ENCODE measurements at places on chromosomes 12 and 14.

DNA sequence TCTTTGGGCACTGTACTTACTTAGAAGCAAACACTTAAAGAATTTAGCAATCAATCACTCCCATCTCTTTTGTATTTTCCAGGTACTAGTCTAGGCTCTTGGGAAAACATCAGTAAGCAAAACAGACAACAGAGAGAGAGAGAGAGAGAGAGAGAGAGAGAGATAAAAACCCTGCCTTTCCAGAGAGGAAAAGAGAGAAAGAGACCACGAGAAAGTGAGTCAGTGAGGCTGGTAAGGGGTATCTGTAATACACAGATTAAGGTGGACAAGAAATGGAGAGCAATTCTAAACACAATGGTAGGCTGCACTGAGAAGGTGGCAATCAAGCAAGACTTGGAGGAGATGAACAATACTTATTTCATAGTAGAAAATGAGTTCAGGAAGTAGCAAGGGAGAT lies 119.9 kb upstream of the OVCH1 start:
- no peak for DNase-seq

GRCh38 chr12:99111600-99111999 lies 466.5 kb downstream of the APAF1 start:
- DNase-seq: no peak

- no peak for DNase-seq
Observed at GRCh38 chr14:68639000-68639757, 153.7 kb downstream of the ZFP36L1 start.

GRCh38 chr12:57637364-57637763 lies 4.4 kb upstream of the B4GALNT1 start:
- no peak for DNase-seq

GRCh38 chr12:119725523-119725922 lies 57.6 kb downstream of the PRKAB1 start:
- no peak for DNase-seq

DNA sequence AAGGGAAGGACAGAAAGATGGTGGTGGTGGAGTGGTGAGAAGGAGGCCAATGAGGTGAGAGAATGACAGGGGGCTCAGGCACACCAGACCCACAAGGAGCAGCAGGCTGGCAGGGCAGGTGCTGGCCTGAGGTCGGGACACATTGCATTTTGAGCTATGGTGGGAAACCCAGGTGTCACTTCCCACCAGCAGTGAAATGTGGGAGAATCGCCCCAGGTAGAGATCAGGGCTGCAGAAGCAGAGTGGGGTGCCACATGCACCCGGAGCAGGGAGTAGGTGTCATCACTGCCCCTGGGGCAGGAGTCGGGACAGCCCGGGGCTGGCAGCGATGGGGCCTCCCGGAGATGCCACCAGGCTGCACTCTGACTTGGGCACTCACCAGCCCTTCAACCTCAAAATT lies 315.8 kb downstream of the BCL11B start:
- no peak for DNase-seq

DNA sequence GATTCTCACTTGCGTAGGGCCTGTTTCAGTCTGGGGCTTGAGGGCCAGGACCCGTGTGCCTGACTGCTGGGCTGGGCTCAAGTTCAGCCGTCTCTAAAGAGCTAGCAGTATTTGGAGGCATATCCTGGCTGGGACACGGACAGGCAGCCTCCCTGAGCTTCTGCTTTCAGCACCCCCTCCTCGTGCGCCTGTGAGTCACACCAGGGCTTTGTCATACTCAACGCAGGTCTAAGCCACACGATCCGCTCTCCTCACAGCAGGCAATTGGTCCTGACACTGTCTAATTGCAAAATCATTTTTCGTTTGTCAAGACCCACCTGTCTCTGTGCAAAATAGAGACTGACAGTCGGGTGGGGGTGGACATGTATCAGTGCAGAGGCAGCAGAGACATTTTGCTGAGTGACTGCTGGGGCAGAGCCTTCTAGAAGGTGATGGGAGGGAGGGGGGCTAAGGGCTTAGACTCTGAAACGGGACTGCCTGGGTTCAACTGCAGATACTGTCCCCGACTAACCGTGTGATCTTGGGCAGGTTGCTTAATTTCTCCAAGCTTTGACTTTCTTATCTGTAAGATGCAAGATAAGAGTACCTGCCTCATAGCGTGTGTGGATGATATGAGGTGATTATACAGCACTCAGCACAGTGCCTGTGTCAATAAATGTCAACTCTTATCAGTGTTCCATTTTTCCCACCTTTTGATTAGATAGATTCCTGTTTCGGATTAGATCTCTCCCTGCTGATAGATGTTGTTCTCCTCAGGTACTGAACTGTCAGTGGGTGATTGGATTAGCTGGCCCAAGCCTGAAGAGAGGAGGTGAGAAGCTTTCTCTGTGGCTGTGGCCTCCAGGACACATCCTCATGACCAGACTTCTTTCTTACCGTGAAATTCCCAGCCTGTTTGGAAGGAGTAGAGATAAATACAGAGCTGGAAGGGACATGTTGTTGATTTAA lies 53.1 kb downstream of the KCNA1 start:
- no peak for DNase-seq

DNA sequence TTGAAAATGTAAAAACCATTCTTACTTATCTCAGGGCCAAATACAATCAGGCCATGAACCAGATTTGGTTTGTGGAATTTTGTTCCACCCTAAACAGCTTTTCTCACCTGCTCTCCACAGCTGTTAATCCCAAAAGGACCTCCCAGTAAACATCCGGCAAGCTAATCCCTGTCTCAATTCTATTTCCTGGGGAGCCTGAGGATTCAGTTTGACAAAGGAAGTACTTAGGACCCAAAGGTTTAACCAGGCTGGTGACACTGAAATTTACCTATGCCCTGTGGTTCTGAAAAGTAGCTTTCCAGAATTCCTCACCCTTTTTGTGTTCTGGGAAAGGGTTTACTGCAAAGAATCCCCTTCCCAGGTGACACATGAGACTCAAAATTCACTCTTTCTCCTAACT lies 15.0 kb downstream of the CAPZA3 start:
- no peak for DNase-seq

Measured in stimulated activated CD8-positive, alpha-beta memory T cell treated with anti-CD3 and anti-CD28 coated beads, Interleukin-15, amount 100 ng/mL, for 1 hour (primary cell).